ENCODE measurements at places on chromosomes 7 and 10.
A peak's percentile ranks its signal among the peaks of the same experiment; 100 is the strongest.

GRCh38 chr7:83519240-83519639, 129.7 kb downstream of the SEMA3E start:
- DNase-seq = no peak

- peak; percentile 14 for DNase-seq
Observed at GRCh38 chr7:157495594-157495993, 158.8 kb downstream of the DNAJB6 start.

GRCh38 chr7:132654150-132654549, 77.9 kb upstream of the PLXNA4 start:
- peak; percentile 8 for DNase-seq

- DNase-seq = no peak
Observed at GRCh38 chr7:54802841-54803240, 43.8 kb upstream of the SEC61G start.

GRCh38 chr10:97656777-97657176, 16.3 kb downstream of the PI4K2A start:
- no peak for DNase-seq

DNA sequence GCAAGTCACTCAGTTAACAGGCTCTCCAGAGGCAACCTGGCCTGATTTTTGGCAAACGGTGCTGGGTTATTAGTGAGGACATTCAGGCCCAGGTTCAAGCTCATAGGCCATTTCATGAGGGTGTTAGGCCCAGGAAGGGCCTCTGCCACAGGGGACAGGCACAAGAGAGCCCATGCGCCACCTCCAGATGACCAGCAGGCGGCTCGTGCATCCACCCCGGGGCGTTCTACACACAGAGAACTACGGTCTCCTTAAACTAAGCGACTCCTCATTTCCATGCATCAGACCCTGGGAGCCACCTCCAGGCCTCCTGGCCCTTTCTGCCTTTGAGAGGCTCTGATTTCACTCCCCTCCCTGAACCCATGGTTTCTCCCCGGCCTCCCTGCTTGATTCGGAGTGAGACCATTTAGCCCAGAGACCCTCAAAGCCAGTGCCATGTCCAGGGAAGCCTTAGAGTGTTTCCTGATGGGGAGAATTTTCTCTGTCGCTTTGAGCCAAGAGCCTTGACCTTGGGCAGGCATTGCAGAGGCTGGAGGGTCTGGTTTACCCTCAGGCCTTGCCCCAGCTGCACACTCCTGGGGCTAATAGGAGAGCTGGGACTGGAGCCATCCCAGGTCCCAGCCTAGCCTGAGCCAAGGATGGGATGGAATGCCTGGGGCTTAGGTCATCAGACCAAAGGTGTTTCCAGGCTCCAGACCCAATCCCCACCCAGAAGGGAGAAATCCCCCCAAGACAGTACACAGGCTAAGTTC, 188.0 kb downstream of the GRID1 start:
- no peak for DNase-seq

- no peak for DNase-seq
Observed at GRCh38 chr10:61842755-61843497, 58.6 kb upstream of the ARID5B start.

DNA sequence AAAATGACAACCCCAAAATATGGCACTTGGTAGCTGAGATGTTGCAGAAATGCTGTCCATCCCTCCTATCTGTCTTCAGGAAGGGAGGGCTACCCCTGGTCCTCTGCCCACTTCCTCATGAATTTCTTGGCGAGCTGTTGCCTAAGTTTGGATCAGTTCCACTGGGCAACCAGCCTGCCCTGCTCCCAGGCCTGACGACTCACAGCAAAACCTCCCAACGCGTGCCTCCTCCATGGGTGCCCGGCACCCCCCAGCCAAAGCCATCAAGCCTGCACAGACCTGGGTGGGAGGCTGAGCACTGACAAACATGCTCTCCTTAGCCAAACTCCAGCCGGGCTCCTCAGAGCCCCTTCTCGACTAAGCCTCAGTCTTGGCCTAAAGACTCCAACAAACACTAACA, 8.9 kb downstream of the VSTM4 start:
- no peak for DNase-seq

DNA sequence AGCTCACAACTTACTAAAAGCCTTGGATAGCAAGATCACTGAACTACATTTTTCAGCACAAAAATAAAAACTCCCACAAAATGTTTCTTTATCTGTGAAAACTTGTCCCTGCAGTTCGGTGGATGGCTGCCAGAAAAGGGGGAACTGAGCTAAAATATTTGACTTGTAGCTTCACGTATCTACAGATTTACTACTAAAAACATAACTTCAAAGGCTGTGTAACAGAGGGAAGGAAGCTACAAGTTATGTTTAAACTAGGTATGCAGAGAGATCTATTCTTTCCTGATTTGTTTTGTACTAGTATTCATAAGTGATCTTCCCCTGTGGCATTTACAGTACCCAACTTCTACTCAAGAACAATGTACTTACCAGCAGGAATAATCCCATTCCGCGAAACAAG, 25.1 kb downstream of the SGCE start:
- no peak for DNase-seq

DNA sequence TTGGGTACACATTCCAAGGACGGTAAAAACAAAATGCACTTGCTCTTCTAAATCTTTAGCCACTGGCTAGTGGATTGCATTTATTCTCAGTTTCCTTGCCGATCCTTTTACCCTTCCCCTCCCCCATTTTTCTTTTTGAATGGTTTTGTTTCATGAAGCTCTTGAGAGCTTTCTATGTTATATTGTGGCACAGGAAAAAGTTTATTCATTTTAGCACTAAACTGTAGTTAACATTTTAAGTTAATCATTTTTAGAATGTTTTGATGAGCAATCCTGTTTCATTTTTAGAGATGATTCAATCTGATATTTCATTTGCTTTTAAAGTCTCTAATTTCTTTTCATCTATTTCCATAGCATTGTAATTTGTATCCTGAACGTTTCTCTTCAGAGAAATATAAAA, 24.0 kb downstream of the ZEB1 start:
- no peak for DNase-seq

DNA sequence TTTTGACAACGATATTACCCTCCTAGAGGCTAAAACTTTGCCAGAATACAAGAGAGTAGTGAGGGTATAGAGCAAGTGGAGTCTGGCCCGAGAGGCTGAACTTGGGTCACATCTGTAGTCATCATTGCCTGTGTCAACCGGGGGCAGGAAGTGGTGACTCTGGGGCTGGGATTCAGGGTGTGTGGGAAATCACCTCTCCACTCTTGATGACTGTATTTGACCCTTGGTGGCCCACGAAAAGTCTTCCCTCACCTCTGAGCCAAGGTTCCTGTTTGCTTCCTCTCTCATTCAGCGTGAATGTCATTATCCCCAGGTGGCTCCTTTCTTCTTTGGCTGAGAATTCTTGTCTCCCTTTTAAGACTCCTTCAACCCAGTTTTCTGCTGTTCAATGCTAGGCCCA, 240.4 kb downstream of the ABCA13 start:
- DNase-seq = no peak

DNA sequence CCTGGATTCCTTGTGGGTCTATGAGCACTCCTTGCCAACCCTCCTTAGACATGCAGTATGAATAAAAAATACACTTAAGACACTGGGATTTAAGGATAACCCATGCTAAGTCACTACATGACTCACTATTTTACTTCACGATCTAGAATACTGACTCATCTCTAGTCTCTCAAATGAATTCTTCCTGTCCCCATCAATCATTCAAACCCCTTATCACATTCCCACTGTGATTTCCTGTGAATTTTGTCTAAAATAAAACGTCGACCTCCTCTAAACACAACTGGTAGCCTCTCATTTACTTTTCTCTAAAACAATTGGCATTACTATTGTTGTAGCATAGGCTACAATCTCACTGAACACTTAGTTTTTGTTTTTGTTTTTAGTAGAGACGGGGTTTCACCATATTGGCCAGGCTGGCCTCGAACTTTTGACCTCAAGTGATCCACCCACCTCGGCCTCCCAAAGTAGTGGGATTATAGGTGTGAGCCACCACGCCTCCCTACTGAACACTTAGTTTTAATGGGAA, 3.9 kb upstream of the IQUB start:
- DNase-seq = no peak

- DNase-seq = no peak
Observed at GRCh38 chr7:7761340-7761973, 43.0 kb upstream of the RPA3 start.

DNA sequence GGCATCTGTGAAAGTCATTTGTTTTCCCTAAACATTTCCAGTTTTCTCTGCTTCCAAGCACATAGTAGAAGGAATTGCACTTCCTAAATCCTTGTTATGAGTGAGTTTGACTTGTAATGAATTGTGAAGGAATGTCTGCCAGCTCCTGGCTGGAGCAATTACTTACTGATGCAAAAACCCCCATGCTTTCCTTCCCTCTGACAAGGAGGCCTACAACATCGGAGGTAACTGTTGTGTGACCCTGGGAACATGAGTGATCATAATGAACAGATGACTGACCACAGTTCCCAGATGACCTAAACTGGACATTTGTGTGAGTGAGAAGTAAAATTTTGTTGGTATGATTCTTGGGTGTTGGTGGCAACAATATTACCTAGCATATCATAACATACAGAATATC, 21.4 kb upstream of the CPVL start:
- DNase-seq = no peak

DNA sequence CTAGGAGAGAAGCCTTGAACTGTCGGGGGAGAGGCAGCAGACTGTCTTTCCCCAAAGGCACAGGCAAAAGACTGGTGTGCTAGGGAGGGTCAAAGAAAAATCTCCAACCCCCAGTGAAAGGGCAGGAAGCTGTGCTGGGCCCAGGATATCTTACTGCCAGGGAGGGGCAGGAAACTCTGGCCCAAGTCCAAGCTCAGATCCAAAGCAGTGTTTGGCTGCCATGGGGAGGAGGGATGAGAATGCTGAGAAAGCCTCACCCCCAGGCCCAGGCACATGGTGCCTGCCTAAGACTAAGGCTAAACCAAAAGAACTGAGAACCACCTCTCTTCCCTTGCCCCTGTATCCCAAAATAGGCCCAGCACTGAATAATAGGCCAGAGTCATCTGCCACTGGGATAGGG, 171.2 kb downstream of the PLPP4 start:
- no peak for DNase-seq

DNA sequence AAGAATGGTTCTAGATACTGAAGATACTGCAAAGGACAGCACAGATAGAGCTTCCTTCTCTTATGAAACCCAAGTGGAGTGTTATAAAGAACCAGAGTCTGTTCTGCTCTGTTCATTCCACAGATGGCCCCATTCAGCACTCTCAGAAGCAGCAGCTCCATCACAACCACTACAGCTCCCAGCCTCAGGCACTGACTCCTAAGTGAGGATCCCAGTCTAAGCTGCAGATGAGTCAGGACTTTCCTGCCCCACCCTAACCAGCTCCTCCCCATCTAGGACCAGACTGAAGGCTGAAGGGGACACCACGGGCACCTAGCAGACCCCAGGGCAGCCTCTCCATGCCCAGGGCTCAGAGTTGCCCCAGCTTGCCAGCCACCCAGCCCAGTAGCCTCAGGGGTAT, 379.8 kb downstream of the GRID1 start:
- DNase-seq = no peak

GRCh38 chr10:33137356-33138005, 179.5 kb upstream of the ITGB1 start:
- no peak for DNase-seq

DNA sequence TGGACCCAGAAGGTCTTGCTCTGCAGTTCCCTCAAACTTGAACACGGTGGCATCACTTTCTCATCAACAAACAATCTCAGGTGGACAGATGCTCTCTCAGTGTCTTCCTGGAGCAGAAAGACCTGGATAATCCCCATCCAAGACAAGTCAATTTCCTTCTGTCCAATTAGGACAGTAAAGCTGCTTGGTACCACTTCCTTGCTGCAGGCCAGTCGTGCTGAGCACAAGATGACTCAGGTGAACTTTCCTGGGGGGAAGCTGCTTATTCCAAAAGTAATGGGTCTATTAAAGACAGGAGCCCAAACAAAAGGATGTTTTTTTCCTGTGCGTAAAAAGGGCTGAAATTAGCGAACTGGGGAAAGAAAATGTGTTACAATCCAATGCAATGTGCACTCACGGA, 107.6 kb upstream of the AFAP1L2 start:
- no peak for DNase-seq

DNA sequence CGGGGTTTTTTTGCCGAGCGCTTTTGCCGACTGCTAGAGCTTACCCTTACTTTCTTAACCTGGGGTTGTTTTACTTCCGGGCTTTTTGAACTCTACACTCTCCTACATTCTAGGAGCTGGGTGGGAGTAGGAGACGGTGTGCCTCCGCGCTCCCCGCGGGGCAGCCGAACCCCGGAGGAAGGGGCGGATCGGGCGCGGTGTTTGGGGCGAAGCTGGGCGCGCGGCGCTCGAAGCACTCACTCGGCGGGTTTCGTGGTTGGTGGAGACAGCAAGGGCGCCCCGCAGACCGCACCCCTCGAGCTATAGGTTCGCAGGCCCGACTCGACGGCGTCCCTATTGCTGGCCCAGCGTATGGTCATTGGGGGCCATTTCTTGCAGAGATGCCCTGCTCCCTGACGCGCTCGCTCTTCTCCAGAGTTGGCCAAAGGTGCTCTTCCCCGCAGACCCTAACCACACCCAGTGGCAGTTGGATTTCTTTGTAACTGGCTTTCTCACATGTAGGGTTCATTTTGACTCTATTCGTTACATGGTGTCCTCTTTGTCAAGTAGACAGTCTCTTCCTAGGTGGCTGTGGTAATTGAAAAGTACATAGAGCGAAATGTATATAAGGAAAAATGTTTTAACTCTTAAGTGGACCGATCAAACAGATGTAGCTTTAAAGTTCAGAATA, 364 bp downstream of the ZNF518A start:
- DNase-seq = no peak

GRCh38 chr10:103958996-103959395, 7.9 kb upstream of the SLK start:
- no peak for DNase-seq

DNA sequence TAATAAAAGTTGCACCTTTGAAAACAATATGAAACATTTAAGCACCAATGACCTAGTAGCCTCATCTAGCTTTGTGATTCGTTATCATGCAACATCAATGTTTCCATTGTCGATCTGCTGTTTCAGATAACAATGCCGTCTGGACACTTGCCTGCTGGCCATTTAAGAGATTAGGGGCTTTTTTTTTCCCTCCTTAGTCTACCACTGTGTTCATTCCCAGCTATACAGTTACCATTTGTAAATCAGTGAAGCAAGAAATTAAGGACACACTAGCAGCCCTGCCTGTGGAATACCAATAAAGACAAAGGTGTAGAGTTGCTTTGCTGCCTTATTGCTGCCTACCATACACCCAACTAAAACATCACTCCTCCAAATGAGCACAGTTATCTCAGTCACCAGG, 37.6 kb upstream of the MYO3A start:
- DNase-seq = no peak
